Mammary epithelial cell (primary cell): ENCODE measurements at places on chromosomes 4 and X. TPM values are rescaled to one million over a fixed set of nuclear protein-coding genes. Genes with fewer than 3 reads are reported as not detected.

DNA sequence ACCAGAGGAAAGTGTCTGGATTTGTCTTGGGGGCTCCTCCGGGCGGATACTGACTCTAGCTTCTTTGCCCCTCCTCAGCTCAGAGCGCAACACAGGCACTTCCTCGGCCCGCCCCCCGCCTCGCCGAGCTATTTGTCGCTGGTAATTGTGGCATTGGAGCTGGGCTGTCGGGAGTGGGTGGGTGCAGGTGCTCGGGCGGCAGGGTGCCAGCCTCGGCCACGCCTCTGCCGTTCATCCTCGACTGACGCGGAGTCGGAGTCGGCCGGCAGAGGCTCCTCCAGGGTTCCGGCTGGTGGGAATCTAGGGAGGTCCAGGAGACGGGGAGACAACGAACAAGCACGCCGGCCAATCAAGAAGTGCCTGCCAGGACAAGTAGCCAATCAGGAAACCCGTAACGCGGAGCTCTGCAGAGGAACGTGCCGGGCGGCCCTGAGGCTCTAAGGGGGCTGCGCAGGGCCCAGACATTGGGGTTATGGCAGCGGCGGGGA, 3.9 kb upstream of the SYN1 start:
- DNase-seq, result peak; percentile 26

GRCh38 chrX:19585332-19586082, 70.2 kb upstream of the MAP3K15 start:
- no peak for DNase-seq

The PI4K2B gene
- 20.5 and 28.2 TPM in 2 replicates for total RNA-seq

The TCEAL7 gene
- total RNA-seq, result 6.7 and 6.8 TPM in 2 replicates

DNA sequence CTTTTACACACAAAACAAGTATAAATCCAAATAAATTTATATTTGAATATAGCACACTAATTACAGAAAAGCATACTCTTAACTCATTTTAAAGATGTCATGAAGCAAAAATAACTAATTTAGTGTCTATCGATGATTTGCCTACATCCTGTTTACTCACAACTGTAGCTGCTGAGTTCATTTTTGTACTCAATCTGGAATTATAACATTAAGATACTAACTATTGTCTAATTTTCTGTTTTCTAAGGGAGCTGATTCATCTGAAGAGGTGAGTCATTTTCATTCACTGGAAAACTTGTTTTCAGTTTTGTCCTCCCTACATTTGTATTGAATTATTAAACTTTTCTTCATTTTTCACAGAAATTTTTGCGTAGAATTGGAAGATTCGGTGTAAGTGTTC, 3.7 kb downstream of the STATH start:
- peak; percentile 2 for DNase-seq

GRCh38 chr4:101197350-101197749, 150.0 kb downstream of the PPP3CA start:
- no peak for DNase-seq

- no peak for DNase-seq
These were observed 97.3 kb downstream of the GEMIN8 start for GRCh38 chrX:13932416-13932815.

The STBD1 gene
- 11.7 TPM for total RNA-seq

DNA sequence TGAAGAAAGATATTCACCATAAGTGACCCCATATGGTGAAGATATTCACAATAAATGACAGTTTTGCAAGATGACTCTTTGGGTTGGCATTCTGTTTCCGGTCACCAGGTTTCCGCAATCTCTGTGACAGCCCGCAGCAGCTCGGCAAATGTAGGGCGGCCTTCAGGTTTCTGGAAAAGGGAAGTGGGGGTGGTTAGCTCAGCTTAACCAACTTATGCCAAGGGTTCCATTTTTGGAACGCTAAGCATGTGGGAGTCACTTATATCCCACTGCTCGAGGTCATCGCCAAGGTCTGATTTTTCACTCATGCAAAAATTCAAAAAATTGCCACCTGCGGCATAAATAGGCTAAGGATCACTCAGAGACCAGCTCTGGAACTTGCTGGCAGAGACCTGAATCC, 51.0 kb downstream of the NIPAL1 start:
- DNase-seq, result no peak

The NDNF gene
- under 0.01 TPM for total RNA-seq

- no peak for DNase-seq
These were observed 1.4 kb downstream of the SEL1L3 start for GRCh38 chr4:25861280-25861950.

- no peak for DNase-seq
These were observed 241.2 kb downstream of the EVC2 start for GRCh38 chr4:5467111-5467510.

DNA sequence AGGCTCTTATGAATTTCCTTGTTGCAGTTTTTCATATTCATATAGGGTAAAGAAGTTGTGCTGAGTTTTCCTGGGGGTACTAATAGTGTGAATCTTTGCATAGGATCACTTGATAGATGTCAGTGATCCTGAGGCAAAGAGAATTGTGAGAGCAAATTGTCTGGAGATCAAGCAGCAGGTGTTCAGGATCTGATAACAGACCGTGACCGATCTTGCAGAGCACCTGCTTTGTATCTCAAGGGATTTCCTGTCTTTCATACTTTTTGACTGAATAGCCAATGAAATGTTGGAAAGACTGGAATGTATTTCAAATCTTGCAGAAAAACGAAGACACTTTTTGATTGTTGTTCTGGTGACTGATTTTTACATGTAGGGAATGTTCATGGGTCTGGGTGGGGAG, 914.5 kb downstream of the STIM2 start:
- no peak for DNase-seq

DNA sequence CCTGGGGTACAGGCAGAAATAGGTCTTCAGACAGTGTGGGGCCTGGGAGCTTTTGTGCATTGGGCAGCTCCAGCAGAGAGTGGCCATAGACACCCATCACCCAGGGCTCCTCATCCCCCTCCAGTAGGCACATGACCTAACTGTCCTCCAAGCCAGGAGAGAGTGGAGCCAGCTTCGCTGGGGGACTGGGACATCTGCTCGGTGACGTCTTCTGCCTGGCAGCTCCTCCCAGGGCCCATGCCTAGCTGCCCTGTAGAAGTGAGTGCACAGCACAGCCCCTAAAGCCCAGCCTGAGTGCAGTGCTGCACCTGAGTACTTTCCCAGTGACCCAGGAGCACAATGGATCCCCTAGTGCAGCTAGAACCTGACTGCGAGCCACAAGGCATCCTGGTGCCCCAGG, 279.7 kb upstream of the SLC7A11 start:
- no peak for DNase-seq

DNA sequence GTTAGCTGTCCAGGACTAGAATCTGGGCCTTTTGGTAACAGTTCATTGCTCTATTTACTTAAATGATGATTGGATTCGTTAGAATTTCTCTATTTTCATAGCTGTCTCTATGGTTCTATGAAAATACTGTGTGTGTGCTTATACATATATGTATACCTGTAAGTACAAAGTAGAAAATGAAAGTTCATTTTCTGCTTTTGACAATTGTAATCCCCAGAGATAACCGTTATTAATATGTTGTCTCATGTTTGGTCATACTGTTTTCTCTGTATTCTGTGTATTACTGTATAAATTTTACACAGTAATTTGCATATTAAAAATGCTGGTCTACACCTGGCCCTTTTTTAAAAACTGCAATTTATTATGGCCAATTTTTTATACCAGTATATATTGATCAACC, 55.4 kb downstream of the CLCN3 start:
- DNase-seq, result no peak

- no peak for DNase-seq
These were observed 16.6 kb downstream of the PGRMC1 start for GRCh38 chrX:119252716-119253115.
